ENCODE measurements at places on chromosomes 3 and 15.

DNA sequence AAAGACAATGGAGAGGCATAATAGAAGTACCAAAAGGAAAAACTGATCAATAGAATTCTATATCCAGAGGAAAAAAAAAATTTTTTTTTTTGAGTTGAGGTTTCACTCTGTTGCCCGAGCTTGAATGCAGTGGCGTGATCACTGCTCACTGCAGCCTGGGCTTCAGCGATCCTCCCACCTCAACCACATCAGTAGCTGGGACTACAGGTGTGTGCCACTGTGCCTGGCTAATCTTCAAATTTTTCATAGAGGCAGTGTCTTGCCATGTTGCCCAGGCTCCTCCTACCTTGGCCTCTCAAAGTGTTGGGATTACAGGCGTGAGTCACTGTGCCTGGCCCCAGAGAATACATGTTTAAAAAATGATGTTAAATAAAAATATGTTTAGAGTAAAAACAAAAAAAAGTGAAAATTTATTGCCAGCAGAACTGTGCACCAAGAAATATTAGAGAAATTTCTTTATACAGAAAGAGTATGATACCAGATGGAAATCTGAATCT lies 154.3 kb upstream of the ZBTB20 start:
- DNase-seq = no peak

GRCh38 chr15:79101866-79102581 lies 11.4 kb upstream of the RASGRF1 start:
- no peak for DNase-seq

DNA sequence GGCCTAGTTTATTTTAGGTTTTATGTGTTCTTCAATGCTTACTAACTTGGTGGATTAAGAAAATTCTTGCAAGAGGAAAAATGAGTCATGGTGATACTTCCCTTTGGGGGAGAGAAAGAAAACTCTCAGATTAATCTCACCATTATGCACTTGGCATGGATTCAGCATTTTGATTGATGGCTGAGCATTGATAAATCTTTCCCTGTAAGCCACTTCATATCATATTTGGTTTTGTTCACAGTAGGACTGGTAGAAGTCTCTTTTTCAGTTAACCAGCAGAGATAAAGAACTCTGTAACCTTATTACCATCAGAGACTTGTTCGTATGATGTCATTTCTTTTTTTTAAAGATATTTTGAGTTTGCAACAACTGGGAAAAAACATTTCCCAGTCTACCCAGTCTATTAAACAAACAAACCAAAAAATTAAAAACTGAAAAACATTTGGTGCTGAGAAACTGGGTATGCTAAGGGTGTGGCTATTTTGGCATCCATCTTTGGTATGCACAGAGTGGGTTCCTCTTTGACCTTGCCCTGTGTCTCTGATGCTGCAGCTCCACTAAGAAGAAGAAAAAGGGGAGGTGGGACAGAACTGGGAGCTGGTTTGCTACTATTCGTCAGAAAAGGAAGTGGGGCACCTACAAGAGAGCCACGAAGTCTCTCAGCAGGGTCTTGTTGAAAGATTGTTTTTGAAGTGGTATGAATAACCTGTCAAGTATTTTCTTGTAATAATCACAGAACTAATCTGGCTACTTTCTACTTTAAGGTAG lies 17.2 kb downstream of the TMOD3 start:
- DNase-seq = no peak

- DNase-seq = no peak
These were observed 562 bp downstream of the NBEAL2 start for GRCh38 chr3:46979958-46980497.

DNA sequence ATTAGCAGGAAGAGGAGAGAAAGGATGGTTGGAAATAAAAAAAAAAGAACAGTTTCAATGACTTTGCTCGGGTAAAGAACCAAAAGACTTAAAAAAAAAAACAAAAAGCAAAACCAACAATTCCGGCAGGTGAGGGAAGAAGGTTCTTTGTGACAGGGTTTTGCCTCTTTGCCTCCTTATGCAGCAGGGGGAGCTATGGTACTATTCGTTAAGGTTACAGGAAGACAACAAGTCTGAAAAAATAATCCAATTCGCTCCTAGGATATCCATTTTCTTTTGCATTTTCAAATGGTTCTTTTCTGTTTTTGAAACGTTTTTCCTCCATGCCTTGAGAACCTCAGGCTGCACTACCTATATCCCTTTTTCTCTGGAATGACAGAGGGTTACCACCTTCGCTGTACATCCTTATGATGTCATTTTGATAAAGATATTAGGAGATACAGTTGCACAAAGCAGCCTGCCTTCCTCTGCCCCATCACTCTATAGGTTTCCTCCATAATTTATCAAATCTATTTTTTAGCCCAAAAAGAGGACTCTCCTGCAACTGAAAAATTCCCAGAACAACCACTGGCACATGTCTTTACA lies 55.0 kb downstream of the CFAP20DC start:
- DNase-seq = peak; percentile 40

- no peak for DNase-seq
These were observed 477.4 kb downstream of the RSL24D1 start for GRCh38 chr15:54719325-54719724.

- peak; percentile 9 for DNase-seq
These were observed 371.7 kb upstream of the GBE1 start for GRCh38 chr3:82133070-82133606.

DNA sequence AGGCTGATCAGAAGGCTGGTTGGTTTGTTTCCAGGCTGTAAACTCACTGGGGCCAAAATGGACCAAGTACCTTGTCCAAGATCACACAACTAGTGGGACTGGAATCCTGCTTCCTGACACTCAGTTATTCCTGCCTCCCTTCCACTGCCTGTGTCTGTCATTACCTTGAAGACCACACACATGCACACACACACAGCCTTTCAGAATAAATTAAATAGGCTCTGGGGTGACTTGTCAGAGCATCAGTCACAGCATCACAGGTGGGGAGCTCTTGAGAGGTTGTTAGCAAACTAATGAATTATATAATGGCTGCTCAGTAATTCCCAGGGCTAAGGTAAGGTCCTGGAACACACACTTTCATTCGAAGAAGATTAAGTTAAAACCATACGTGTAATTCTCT lies 231.8 kb downstream of the UACA start:
- no peak for DNase-seq

- DNase-seq = no peak
These were observed 273.3 kb downstream of the RPLP1 start for GRCh38 chr15:69725957-69726356.

- no peak for DNase-seq
These were observed 381.1 kb downstream of the CTNNB1 start for GRCh38 chr3:41580274-41580959.

DNA sequence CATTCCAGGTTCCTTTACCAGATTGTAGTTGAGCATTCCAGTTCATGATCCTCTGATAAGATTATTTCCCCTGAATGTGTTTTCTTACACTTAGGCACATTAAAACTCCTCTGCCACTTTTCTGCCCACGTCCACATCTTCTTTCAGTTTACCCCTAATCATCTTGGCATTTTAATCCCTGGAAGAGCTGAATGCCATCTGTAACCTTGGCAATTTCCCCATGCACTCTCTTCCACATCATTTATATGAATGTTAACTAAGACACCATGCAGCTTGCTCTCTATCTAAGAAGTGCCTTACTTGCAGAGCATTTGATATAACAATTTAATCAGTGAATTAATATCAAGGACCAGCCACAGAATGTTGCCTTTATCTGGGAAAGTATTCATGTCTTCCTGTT lies 25.8 kb downstream of the TIMP4 start:
- no peak for DNase-seq

DNA sequence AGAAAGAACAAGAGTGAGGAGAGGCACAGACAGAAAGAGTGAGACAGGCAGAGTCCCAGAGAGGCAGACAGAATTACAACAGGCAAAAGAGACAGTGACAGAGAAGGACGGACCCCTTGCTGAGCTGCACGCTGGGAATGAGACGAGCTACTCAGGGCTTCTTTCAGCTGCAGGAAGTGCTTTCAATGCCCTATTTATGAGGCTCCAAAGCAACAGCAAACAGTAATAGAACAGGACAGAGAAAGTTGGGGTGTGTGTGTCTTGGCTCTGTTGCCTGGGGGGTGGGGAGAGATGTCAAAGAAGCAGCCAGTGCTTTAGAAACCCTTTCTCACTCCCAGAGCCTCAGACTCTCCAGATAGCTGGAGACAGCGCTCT lies 502 bp upstream of the TIMP4 start:
- DNase-seq = no peak

DNA sequence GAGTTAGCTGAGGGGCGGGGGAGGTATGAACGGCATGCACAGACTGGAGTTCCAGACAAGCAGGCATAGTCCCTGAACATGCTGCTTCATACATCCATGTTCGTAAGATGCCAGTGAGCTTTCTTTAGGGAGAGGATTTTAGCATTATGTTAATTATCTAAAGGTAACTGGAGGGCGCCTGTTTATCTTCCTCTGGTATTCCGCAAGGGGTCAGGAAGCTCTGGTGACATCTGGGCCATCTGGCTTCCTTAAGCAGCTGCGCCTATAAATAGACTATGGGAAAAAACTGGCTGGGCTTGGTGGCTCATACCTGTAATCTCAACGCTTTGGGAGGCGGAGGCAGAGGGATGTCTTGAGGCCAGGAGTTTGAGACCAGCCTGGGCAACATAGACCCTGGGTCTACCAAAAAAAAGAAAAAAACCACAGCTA lies 1.5 kb upstream of the FBXO22 start:
- DNase-seq = no peak

- DNase-seq = no peak
These were observed 93.4 kb upstream of the UMPS start for GRCh38 chr3:124636863-124637296.

DNA sequence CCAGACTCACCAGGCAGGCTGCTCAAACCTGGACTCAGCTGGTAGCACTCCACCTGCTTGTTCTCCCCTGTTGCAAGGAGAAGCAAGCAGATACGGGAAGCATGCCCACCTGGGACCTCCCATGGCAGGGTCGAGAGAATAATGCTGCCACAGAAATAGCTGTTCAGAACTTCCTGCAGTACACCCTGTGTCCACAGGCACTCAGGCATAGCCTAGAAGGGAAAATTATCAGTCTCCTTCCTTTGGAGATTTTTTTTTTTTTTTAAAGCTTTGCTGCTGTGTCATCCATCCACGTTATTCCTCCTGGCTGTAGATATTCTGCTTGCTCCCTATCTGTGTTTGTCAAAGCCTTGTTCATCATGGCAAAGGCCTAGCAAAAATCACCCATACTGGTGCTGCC lies 32.7 kb upstream of the RPS17 start:
- DNase-seq = no peak

- DNase-seq = no peak
These were observed 10.0 kb downstream of the TMEM62 start for GRCh38 chr15:43143203-43143941.

DNA sequence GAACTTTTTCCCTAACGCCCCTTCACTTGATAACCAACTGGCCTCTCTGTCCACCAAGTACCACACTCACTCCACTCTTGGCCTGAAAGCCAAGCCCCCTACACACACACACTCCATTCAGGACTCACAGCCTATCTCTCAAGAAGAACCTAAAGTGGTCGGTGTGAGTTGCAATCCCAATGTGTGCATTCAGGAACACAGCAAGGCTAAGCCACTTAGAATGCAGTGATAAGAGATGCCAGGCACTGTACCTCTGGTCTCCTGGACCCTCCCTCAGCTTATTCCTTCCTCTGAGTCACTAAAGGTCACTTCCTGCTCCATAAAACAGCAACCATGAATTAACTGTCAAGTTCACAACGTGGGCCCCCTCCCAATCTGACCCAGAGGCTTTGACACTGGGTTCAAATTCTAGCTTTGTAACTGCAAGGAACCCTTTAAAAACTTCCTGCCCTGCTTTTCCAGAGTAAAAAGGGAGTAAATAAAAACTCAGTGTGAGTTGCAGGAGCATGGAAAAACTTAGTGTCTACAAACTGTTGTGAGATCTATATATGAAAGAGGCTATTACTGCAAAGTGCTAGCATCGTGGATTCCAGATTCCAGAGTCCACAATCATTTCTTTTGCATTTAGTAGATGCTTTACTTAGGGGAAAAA lies 17.6 kb upstream of the KCNMB3 start:
- DNase-seq = no peak

DNA sequence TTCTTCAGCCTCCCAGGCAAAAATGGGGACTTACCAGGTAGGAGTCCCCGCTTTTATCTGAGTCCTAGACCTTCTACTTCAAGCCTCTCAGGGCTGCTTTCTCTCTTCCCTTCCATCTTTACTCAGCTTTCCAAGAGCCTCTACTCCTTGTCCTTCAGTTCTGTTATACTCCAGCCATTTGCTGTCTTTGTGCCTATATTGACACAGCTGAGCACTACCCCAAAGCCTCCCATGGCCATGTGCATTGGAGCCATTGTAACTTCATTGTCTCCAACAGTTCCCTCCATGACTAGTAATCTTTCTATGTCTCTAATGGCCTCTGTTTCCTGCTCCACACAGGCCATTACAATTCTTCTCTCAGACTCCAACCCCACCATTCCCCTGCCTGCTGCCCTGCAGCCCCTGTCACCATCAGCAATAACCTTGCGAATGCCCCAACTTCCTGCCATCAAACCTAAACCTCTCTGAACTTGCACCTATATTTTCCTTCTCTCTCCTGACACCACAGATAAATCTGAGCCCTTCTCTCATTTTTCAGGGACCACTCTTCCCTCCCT lies 77.9 kb upstream of the ADPGK start:
- DNase-seq = no peak

GRCh38 chr3:18018491-18019160 lies 276.2 kb upstream of the TBC1D5 start:
- DNase-seq = no peak

All from NCI-H1048 (cell line).